Naive thymus-derived CD4-positive, alpha-beta T cell (primary cell): ENCODE measurements at places on chromosomes 4 and X. TPM values are rescaled to one million over a fixed set of nuclear protein-coding genes. Genes with fewer than 3 reads are reported as not detected.

GRCh38 chr4:113880240-113881028 is 99.0 kb downstream of the ARSJ start:
- H3K4me1 ChIP-seq, result no peaks in the 10 kb centered on the region
- no peak overlapping the region for H3K27ac ChIP-seq
- no peaks in the 10 kb centered on the region for H3K36me3 ChIP-seq
- DNase-seq, result no peak

- no peaks in the 10 kb centered on the region for H3K4me1 ChIP-seq
- no peak overlapping the region for H3K4me3 ChIP-seq
- DNase-seq, result no peak
- no peaks in the 10 kb centered on the region for H3K27me3 ChIP-seq
- no peaks in the 10 kb centered on the region for H3K36me3 ChIP-seq
- no peak overlapping the region for H3K27ac ChIP-seq
These were observed 1414.0 kb upstream of the AGA start for GRCh38 chr4:178856139-178856800.

DNA sequence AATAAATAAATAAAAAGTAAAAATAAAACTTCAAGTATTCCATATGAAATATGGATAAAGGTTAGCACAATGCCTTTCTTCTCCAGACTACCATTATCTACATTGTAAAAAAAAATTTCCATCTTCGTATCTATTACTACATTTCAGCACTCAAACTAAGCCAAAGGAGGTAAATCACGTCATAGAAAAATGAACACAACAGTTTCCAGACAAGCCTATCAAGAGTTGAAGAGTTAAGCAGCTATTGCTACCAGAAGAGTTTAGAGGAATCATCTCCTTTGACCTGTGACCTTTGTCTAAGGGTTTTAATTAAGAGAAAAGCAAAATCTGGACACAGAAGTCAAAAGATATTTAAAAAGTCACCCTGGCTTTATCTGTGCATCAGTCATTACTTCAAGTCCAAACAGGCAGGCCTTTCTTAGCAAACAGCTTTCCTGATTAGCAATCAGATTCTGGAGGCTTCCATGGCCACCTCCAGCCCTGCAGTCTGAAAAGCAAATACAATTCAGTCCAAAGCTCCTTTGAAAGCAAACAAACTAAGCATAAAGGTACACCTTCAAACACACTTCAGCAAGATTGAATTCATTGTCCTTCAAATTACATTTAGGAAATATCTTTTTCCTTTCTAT is 82.2 kb downstream of the APBB2 start:
- H3K4me3 ChIP-seq, result no peak overlapping the region
- no peaks in the 10 kb centered on the region for H3K4me1 ChIP-seq
- no peak overlapping the region for H3K27ac ChIP-seq
- no peaks in the 10 kb centered on the region for H3K36me3 ChIP-seq

GRCh38 chrX:26848511-26848910 is 614.6 kb downstream of the PPP4R3C start:
- no peaks in the 10 kb centered on the region for H3K27me3 ChIP-seq
- H3K36me3 ChIP-seq, result no peaks in the 10 kb centered on the region
- no peak overlapping the region for H3K4me3 ChIP-seq
- no peak overlapping the region for H3K27ac ChIP-seq

The SYTL4 gene
- not detected for total RNA-seq

DNA sequence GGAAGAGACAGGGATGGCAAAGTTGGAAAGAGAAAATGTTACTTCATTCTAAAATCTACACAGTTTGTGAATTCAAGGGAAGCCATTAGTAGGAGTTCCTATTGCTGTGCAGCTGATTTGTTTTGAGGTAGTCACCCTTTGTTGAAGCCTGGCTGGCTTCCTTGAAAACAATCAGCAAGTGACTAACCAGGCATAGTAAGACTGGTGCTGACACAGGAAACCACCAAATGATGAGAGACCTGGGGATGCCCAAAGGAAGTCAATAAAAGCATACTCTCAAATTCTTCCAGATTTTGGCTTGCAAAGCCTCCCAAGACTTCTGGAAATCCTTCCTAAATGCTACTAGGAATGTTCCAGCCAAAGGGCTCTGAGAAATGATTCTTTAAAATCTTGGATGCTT is 23.9 kb upstream of the PRDM8 start:
- H3K4me1 ChIP-seq, result peaks cover 33% of the 10 kb centered on the region
- no peaks in the 10 kb centered on the region for H3K36me3 ChIP-seq
- H3K27ac ChIP-seq, result peak overlapping the region; percentile 75
- peak; percentile 74 for DNase-seq
- H3K27me3 ChIP-seq, result no peaks in the 10 kb centered on the region

The SHROOM4 gene
- not detected for total RNA-seq

GRCh38 chr4:136909626-136910025 is 622.7 kb downstream of the PCDH18 start:
- no peaks in the 10 kb centered on the region for H3K27me3 ChIP-seq
- no peaks in the 10 kb centered on the region for H3K4me1 ChIP-seq
- no peaks in the 10 kb centered on the region for H3K36me3 ChIP-seq
- no peak overlapping the region for H3K4me3 ChIP-seq
- no peak overlapping the region for H3K27ac ChIP-seq

GRCh38 chrX:31349515-31349914 is 277.7 kb upstream of the FTHL17 start:
- no peak overlapping the region for H3K27ac ChIP-seq
- H3K27me3 ChIP-seq, result no peaks in the 10 kb centered on the region
- no peaks in the 10 kb centered on the region for H3K36me3 ChIP-seq
- no peaks in the 10 kb centered on the region for H3K4me1 ChIP-seq

- no peak for DNase-seq
- no peaks in the 10 kb centered on the region for H3K36me3 ChIP-seq
- no peaks in the 10 kb centered on the region for H3K4me1 ChIP-seq
- no peak overlapping the region for H3K27ac ChIP-seq
These were observed 103.5 kb downstream of the CLNK start for GRCh38 chr4:10581022-10581421.

- H3K36me3 ChIP-seq, result no peaks in the 10 kb centered on the region
- no peaks in the 10 kb centered on the region for H3K27me3 ChIP-seq
- no peak overlapping the region for H3K4me3 ChIP-seq
- DNase-seq, result no peak
- no peak overlapping the region for H3K27ac ChIP-seq
These were observed 5.8 kb downstream of the RPS6KA3 start for GRCh38 chrX:20260885-20261284.

DNA sequence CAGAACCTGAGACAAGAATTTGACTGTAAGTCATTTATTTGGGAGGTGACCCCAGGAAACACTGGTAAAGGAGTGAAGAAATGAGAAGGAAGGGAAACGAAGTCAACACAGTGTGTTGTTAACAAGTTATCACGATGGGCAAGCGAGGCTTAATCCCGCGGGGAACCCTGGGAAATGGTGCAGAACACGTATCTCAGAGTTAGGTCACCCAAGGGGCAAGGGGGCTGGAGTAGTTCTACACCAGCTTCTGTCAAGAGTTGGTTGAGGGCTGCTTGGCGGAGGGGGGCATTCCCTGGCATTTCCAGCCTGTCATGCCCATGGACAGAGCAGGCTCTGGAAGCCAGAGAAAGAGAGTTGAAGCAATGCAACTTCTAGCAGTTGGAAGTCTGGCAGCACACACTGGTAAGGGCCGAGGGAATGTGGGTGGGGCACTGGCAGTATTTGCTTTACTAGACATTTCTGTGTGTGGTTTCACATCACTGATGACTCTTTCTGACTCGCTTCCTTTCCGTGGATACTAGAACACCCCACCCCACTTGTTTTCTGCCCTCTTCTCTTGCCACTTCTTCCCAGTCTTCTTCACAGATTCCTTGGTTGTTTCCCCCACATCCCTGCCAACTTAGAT is 52.2 kb upstream of the ADGRG2 start:
- H3K27ac ChIP-seq, result no peak overlapping the region
- H3K36me3 ChIP-seq, result no peaks in the 10 kb centered on the region
- no peaks in the 10 kb centered on the region for H3K27me3 ChIP-seq
- no peak overlapping the region for H3K4me3 ChIP-seq

- H3K27ac ChIP-seq, result no peak overlapping the region
- no peaks in the 10 kb centered on the region for H3K27me3 ChIP-seq
- H3K36me3 ChIP-seq, result peaks cover 5% of the 10 kb centered on the region
- no peaks in the 10 kb centered on the region for H3K4me1 ChIP-seq
- no peak for DNase-seq
These were observed 17.0 kb downstream of the MTHFD2L start for GRCh38 chr4:74174941-74175340.

The FRMPD3 gene
- 0.05 TPM for total RNA-seq

DNA sequence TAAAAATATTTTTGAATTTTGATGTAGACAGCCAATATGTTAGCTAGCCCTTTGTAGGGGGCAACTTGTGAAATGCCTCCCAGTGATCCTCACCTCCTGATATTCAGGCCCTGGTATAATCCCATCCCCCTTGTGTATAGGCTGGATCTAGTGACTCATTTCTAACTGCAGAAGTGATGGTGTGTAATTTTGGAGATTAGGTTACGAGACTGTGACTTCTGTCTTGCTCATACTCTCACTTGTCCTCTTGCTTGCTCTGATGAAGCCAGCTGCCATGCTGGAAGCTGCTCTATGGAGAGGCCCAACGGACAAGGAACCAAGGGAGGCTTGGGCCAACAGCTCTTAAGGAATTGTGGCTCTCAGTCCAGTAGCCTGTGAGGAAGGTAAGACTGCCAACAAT is 61.7 kb downstream of the GPR82 start:
- no peak overlapping the region for H3K27ac ChIP-seq
- no peaks in the 10 kb centered on the region for H3K27me3 ChIP-seq
- no peak overlapping the region for H3K4me3 ChIP-seq
- H3K4me1 ChIP-seq, result no peaks in the 10 kb centered on the region
- no peaks in the 10 kb centered on the region for H3K36me3 ChIP-seq

DNA sequence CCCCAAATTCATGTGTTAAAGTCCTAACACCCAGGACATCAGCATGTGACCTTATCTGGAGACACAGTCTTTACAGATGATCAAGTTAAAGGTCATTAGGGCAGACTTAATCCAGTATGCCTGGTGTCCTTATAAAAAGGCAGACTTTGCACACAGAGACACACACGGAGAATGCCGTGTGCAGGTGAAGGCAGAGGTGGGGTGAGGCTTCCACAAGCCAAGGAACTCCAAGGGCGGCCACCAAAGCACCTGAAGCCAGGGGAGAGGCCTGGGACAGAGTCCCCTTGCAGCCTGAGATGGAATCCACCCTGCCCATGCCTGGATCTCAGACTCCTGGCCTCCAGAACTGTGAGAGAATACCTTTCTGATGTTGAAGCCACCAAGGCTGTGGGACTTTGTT is 26.1 kb upstream of the SORCS2 start:
- H3K4me3 ChIP-seq, result no peak overlapping the region
- no peak overlapping the region for H3K27ac ChIP-seq
- H3K4me1 ChIP-seq, result no peaks in the 10 kb centered on the region
- no peak for DNase-seq
- no peaks in the 10 kb centered on the region for H3K36me3 ChIP-seq
- no peaks in the 10 kb centered on the region for H3K27me3 ChIP-seq

DNA sequence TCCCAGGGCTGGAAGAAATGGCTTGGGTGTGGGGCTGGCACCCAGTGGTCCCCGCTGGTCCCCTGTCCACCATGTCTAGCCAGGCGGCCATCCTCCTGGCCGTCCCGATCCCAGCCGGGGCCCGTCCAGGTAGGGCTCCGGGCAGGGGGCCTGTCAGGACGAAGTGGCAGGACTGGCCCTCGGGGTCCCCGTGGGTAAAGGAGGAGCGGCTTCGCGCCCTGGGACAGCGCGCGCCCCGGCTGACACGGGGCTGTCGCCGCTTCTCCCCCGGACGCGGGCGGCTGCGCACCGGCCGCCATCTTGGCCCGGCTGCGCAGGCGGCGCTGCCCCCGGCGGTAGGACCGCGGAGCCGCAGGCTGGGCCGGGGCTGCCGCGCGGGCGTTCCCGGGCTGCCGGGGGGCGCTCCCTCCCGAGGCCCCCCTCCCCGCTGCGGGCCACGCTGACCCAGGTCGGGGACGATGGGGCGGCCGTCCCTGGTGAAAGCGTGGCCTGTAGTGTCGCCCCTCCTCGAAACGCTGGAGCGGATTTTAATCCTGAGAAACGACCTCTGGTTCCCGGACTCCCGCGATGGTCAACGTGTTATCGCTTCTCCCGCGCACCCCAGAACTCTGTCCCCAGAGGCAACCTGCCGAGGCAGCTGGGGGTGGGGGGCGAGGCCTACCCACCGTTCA is 60.4 kb upstream of the BCOR start:
- H3K27ac ChIP-seq, result peak overlapping the region; percentile 67
- no peaks in the 10 kb centered on the region for H3K36me3 ChIP-seq
- DNase-seq, result no peak
- peak overlapping the region; percentile 57 for H3K4me3 ChIP-seq
- no peaks in the 10 kb centered on the region for H3K27me3 ChIP-seq

- DNase-seq, result no peak
- no peak overlapping the region for H3K27ac ChIP-seq
- H3K4me1 ChIP-seq, result no peaks in the 10 kb centered on the region
- H3K27me3 ChIP-seq, result no peaks in the 10 kb centered on the region
- no peak overlapping the region for H3K4me3 ChIP-seq
These were observed 190.1 kb downstream of the ZNF330 start for GRCh38 chr4:141410839-141411238.

DNA sequence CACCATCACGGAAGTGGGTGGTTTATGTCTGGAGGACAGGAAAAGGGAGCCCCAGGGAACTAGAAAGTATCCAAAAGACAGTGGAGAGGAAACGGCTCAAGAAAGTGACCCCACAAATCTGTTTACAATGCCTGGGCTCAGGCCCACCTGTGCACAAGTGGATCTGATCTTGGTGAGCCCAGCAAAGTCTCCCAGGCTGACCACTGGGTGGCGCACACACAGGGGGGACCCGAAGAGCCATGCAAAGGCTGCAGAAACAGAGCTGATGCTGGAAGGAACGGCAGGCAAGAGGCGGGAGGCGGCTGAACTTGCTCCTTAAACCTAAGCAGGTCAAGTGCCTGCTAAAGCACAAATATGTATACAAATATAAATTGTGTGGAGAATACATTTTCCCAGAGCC is 9.6 kb downstream of the HAUS7 start:
- no peak overlapping the region for H3K27ac ChIP-seq
- H3K4me1 ChIP-seq, result no peaks in the 10 kb centered on the region
- H3K36me3 ChIP-seq, result peaks cover 49% of the 10 kb centered on the region
- H3K4me3 ChIP-seq, result no peak overlapping the region
- DNase-seq, result peak; percentile 53

DNA sequence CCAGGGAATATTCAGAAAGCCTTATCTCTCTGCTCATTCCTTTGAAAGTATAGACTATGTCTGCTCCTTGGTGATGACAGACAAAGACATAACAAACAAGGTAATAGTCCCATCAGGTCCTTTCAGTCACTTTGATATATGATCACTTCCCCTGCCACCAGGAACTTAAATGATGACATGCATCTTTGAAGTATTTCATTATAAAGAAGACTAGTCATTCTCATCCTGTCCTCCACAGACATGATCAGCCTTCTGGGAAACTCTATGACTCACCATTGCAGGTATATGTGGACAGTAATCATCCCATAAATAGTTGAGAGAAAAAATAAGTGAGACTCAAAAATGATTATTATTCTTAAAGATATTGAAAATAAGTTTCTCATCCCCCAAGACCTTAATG is 117.5 kb upstream of the VCX2 start:
- H3K27ac ChIP-seq, result no peak overlapping the region
- no peaks in the 10 kb centered on the region for H3K36me3 ChIP-seq
- no peak overlapping the region for H3K4me3 ChIP-seq
- no peaks in the 10 kb centered on the region for H3K27me3 ChIP-seq
- no peaks in the 10 kb centered on the region for H3K4me1 ChIP-seq

- no peaks in the 10 kb centered on the region for H3K4me1 ChIP-seq
- no peak overlapping the region for H3K27ac ChIP-seq
- H3K4me3 ChIP-seq, result no peak overlapping the region
These were observed 67.1 kb upstream of the MYOZ2 start for GRCh38 chr4:119068529-119068962.

The CLDN2 gene
- total RNA-seq, result not detected
